ENCODE measurements at places on chromosomes 12 and 14.

- DNase-seq: no peak
Observed at GRCh38 chr12:22325218-22325617, 9.3 kb downstream of the ST8SIA1 start.

DNA sequence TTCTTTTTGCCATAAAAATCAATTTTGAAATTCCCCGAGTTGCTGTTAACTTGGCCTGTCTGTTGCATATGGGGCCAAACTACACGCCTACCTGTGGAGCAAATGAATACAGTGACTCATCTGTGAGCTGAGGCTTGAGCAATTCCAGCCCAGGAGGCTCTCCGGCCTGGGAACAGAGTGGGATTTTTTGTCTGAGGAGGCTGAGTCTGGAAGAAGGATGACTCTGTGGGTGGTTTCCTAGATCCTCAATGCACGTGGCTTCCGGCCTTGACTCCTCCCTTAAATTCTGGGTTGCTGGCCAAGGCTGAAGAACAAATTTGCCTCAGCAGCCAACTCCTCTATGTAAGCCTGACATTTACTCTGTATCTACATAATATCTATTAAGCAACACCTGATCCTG lies 124.1 kb downstream of the SSPN start:
- no peak for DNase-seq

DNA sequence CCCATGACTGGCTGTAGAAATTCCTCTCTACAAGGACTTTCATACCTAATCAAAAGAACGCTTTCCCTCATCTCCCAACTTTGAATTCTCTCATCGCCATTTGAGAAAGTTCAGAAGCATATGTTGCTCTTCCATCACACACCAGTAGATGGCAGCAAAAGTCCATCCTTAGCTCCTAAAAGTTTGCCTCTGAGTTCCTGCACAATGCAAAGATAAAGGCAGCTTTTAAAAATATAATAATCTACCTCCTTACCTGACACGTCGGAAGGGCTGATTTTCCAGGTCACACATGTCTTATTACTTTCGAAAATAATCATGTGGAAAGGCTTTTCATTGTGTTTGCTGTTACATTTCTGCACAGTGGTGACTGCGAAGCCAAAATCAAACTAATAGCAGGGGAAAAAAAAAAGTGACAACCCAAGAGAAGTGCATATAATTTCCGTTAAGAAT lies 456.7 kb upstream of the SEL1L start:
- DNase-seq: no peak

GRCh38 chr12:14751986-14752385 lies 51.3 kb downstream of the WBP11 start:
- no peak for DNase-seq

GRCh38 chr12:10641735-10642500 lies 28.5 kb upstream of the MAGOHB start:
- no peak for DNase-seq
